ENCODE measurements at places on chromosomes 1 and 21.

DNA sequence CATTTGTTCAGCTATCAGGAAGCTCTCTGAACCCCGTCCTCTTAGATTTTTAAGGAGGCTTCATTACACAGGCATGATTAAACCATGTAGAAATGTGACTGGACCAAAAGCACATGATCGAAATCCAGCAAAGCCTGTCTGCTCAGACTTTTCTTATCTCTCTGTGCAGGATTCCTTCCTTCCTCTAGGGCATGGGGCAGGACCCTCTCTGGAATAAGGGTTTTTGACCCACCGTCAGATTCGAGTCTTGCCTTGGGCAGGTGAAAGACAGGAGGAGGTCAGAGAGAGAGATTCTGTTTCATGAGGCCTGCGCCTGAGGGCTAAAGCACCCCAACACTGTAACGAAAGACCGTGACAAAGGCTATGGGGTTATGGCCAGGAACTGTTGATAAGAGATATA, 136.8 kb downstream of the RHOU start:
- DNase-seq, result no peak

DNA sequence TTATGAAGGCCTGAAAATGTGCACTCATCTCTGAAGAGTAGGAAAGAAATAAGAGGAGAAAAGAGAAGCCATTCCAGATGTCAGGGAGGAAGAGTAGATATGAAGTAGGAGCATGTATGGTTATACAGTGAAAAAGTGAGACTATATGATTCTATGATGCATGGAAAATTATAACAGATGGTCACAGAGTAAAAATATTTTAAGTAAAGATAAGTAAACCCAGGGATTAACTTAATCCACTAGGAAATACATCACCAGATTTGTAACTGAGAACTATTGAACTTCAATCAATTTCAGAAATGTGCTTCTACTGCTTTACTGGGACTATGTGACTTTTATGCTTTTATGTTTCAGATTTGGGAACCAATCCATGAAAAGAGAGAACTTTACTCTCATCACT, at the start of gene OR10J1:
OR10J1 (plus strand) TSS at position 301 of the 400 bp plus-strand sequence; CDS start at position 371, 70 bp downstream.
- DNase-seq, result no peak

GRCh38 chr1:211285196-211285595, 26.0 kb downstream of the RCOR3 start:
- DNase-seq, result no peak

- peak; percentile 64 for DNase-seq
Measured at GRCh38 chr1:159869173-159869572, 6.7 kb upstream of the VSIG8 start.

GRCh38 chr1:237562242-237562823, 328.4 kb downstream of the ZP4 start:
- peak; percentile 64 for DNase-seq

- DNase-seq, result peak; percentile 34
Measured at GRCh38 chr1:209674957-209675564, at the start of gene G0S2. Gene G0S2 (plus strand): TSS chr1:209675412. CDS start chr1:209675685, 273 bp downstream.

Measured in amniotic epithelial cell (primary cell).